Activated CD4-positive, alpha-beta T cell treated with anti-CD3 and anti-CD28 coated beads for 36 hours (primary cell): ENCODE measurements at places on chromosomes 13 and 19.

DNA sequence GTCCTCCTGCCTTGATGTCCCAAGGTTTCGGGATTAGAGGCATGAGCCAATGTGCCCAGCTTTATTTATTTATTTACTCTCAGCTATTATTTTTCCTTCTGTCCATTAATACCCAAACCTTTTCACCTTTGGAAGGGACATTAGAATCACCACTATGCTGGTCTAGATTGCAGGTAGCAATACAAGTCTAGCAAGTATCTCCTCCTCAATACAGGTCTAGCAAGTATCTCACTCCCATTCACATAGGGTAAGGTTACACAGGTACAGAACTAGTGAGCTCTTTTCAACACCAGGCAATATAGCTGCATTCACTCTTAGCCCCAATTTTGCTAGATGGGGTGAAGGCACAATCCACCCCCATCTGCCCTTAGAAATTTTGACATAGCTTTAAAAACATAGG is 17.4 kb upstream of the SPRYD7 start:
- no peak for DNase-seq

DNA sequence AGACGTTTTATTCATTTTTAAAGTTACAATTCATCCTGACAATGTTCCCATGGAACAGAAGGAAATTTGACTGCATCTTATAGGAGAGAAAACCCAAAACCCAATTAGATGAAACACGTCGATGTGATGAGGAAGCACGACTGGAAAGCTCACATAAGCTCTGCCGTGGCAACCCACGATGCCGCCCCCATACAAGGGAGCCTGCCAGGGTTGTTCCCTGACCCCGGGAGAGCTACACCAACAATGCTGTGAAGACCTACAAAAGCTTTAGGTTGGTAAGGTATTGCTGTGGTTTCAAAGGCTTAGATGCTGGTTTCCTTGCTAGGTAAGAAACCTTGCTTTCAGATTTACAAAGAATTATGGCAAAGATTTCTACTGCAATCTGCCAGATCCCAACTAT is 393.1 kb downstream of the KLF12 start:
- DNase-seq, result peak; percentile 15

DNA sequence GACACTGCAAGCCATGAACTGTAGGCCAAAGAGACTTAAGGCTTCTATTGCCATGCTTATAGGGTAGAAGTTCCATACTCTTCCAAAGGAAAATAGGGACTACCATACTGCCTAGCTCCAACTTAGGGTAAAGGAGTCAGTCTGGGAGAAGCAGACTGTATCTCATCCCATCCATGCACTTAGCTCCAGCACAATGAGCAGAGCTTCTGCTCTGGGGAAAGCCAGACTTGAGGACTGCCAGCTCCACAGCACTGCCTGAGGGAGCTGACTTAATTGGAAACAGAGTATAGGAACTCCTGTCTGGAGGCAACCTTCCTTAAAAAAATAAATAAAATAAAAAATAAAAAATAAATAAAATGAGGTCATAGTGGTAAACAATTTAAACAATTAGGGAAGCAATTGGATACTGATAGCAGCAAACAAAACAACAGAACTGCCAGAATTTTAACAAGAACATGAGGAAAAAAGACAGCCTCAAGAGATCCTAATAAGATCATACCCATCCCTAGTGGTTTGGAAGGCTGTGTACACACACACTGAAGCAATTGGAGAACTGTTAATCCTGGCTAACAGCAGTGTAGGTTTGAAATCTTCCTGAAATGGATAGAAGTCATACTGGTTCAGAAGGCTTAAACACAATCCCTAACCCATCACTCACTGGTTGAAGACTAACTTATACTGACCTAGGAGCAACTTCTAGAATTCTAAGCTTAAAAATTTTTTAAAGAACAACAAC is 550.1 kb downstream of the TBC1D4 start:
- DNase-seq, result no peak

DNA sequence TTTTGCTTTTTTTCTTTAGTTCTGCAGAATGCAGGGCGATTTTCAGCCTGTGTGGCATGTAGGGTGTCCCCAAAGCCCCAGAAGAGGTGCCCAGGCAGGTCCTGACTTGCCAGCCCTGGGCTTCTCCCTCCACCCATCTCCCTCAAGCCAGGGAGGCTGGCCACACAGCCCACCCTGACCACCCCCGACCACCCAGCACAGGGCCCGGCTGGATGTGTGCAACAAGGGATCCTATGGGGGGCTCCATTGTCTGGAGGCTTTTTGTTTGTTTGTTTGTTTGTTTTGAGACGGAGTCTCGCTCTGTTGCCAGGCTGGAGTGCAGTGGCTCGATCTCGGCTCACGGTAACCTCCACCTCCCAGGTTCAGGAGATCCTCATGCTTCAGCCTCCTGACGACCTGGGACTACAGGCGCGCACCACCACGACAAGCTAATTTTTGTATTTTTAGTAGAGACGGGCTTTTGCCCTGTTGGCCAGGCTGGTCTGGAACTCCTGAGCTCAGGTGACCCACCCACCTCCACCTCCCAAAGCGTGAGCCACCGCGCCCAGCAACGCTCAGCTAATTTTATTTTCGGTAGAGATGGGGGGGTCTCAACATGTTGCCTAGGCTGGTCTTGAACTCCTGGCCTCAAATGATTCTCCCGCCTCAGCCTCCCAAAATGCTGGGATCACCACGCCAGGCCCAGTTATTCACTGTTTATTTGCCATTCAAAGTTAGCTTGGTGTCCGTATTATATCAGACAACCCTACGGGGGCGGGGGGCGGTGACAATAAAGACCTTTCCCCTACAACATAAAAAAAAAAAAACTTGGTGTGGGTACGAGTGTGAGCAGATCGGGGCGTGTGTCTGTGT is 7.8 kb upstream of the MKNK2 start:
- DNase-seq, result no peak

DNA sequence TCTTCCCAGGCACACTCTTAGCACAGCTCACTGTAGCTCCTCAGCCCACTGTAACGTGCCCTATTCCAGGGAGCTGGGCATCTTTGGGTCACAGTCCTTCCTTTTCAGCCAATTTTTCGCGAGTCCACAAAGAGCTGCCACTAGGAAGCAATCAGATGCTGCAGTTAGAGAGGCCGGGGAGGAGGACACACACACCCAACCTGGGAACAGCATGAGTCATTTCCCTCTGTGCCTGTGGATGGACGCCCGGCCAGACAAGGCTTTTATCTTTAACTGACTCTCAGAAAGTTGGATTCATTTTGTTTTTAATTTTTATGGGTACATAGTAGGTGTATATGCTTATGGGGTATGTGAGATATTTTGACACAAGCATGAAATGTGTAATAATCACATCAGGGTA is 918.6 kb downstream of the UQCRFS1 start:
- DNase-seq, result no peak

DNA sequence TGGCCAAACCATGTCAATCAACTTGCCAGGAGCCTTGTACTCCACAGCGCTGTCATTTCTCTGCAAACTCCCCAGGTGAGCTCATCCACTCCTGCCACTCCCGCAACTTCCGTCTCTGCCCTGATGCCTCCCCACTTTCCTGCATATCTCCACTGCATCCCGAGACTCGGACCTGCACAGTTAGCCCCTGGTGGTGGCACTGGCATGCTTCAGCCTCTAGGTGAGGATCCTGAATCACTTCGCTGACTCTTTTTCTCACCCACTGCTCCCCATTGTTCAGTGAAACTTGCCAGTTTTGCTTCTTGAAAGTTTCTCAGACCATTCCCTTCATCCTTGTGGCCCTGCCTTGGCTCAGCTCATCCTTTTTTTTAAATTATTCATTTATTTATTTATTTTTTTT is 3.4 kb upstream of the CTU1 start:
- no peak for DNase-seq

DNA sequence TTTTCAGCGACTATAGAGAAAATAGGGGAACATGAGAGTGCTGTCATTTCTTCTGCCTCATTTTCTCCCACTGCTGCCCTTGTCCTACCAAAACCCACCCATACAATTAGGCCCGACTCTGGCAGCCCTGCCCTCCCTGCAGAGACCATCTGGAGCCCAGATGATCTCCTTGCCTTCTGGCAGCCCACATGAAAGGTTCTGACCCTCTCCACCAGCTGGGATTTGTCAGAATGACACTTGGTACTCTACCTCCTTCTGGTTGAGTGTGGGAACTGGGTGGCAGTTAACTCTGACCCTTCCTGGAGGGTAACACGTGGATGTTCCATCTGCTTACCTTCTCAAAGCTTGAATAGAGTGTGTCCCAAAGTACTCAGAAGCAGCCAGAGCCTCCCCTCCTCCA is 21.0 kb upstream of the SIAH3 start:
- no peak for DNase-seq

DNA sequence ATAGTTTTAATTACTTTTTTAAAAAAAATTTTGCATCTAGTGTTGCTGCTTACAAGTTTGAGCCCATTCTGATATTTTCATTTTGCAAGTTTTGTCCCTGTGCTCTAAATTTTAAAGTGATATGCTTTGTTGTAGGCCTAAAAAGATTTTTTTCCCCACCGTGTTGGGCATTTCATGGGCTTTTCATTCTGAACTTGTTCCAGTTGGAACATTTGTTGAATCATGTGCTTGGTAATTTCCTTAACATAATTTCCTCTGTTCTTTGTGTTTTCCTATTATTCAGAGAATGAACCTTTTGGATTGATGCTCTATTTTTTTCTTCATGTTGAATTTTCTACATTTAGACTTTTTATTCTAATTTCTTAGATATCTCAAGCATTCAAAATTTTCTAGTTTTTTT is 206.4 kb upstream of the SPRY2 start:
- no peak for DNase-seq

GRCh38 chr19:20315543-20315942 is 148.5 kb downstream of the ZNF486 start:
- DNase-seq, result no peak

GRCh38 chr19:50430888-50431342 is 1.8 kb upstream of the MYBPC2 start:
- DNase-seq, result no peak

- DNase-seq, result peak; percentile 44
These were observed 10.8 kb downstream of the KRI1 start for GRCh38 chr19:10554760-10555609.

DNA sequence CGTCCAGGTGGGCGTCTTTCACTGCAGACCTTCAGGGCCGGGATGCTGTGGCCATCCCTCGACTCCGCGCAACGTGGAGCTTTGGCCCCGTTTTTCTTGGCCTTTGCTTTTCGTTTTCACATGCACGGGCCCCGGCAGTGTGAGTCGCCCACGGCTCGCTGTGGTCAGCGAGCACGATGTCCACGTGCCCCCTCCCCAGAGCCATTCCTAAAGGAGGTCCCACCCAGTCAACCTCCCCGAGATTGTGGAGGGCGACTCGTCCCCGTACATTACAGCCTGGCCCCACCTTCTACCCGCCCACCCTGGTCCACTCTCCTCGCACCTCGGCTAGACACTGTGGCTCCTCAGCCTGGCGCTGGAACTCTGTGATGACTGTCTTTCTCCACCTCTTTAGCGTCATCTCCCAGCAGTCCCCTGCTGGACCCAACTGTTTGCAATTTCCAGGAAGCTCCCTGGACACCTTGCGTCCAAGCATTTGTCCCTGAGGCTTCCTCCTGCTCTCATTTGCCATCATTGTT is 405 bp downstream of the ZNF446 start:
- DNase-seq, result peak; percentile 43

DNA sequence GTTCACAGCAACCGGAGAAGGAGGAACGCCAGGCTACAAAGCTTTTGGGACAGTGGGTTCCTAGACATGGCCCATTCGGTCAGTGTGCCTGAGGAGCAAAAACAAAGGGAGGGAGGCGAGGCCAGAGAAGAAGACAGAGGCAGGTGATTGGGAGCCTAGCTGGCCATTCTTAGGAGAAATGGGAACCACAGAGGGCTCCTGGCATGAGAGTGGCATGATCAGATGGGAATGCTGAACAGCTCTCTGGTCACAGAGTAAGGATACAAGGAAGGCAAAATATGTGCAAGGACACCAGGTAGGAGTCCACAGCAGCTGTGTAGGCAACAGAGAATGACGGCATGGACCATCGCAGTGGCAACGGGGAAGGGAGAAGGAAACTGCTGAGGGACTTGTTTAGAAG is 82.4 kb downstream of the EFNB2 start:
- no peak for DNase-seq

- no peak for DNase-seq
These were observed 8.3 kb downstream of the ARHGEF18 start for GRCh38 chr19:7356899-7357627.

- no peak for DNase-seq
These were observed at the start of gene LGI4 for GRCh38 chr19:35134601-35135242. Gene LGI4, minus strand, starts transcription at chr19:35135059. Its CDS starts 379 bp downstream, at chr19:35134680.

DNA sequence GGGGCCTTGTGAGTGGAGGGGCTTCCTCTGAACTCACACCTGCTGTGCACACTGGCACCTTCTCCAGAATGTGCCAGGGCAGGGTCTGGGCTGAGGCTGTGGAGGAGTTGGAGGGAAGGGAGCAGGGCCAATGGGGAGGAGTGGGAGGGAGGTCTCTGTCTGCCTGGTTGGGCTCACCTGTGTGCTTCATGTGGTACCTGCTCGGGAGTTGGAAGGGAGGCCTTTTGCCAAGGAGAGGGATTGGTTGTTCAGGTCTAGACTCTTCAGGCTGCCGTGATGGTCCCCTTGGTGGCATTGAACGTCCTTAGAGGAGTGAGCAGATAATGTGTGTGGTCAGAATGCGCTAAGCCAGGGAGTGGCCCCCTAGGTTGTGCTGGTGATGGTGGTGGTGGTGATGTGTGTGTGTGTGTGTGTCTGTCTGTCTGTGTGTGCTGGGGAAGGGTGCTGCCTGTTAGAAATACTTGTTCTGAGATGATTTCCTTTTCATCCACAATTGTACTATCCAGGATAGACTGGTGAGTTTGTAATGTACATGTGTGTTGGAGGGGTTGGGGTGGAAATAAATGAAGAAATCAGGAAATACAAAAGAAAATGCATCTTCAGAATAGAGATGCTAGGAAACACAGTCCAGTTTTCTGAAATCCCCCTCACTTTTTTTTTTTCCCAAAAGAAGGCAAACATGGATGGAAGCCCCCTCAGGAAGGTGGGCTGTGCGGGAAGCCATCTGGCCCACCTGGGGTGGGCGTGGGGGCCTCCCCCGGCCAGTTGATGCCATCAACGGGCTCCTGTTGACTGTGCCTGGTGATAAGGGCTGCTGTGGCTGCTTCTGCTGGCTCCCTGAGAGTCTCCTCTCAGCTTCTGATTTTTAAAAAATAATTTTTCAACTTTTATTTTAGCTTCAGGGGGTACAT is 140.5 kb upstream of the ZNF536 start:
- DNase-seq, result no peak

DNA sequence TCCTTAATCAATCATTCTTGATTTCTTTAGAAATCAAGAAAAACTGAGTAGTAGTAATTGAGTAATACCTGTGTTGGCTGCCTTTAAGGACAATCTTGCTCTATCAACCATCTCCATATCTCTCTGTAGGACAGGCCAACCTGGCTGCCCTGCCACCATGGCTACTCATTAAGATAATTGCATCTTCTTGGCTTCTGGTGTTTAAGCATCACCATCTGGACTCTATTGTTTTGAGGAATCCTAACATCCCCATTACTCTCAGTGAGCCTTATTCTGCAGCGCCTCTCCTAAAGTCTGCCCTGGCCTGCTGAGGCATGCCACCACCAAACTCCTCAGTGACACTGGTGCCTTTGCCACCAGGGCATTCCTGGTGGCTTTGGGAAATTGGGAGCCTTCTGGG is 442.6 kb upstream of the ZNF507 start:
- no peak for DNase-seq
